ENCODE measurements at places on chromosomes 16 and 17. TPM values are rescaled to one million over a fixed set of nuclear protein-coding genes. Genes with fewer than 3 reads are reported as not detected.

The ZSWIM7 gene
- 21.6 TPM for total RNA-seq

The KCNH6 gene
- 0.06 TPM for total RNA-seq

The GALR2 gene
- not detected for total RNA-seq

The CCL5 gene
- total RNA-seq: 1.8 TPM

The ODAD4 gene
- not detected for total RNA-seq

The ST6GALNAC2 gene
- 0.82 TPM for total RNA-seq

The NDE1 gene
- 41.4 TPM for total RNA-seq

The ADAD2 gene
- 0.44 TPM for total RNA-seq

The SERPINF2 gene
- total RNA-seq: 0.49 TPM

The AANAT gene
- not detected for total RNA-seq

The ALOX15B gene
- not detected for total RNA-seq

The RRAD gene
- 2.1 TPM for total RNA-seq

The SLC16A6 gene
- 0.32 TPM for total RNA-seq

The MAP2K4 gene
- 27.3 TPM for total RNA-seq

The DPEP2 gene
- total RNA-seq: 1.4 TPM

The C16orf92 gene
- not detected for total RNA-seq

The FOXF1 gene
- 0.19 TPM for total RNA-seq

The CCDC200 gene
- total RNA-seq: not detected

The CDR2L gene
- 17.1 TPM for total RNA-seq

The CCL16 gene
- 0.65 TPM for total RNA-seq

The CDH3 gene
- not detected for total RNA-seq

The P2RX1 gene
- total RNA-seq: not detected

The ELMO3 gene
- total RNA-seq: 1.3 TPM

The STAC2 gene
- not detected for total RNA-seq

The KCNAB3 gene
- 0.49 TPM for total RNA-seq

The SPATA2L gene
- 13.0 TPM for total RNA-seq

The ATP1B2 gene
- total RNA-seq: not detected

The DPH1 gene
- 18.3 TPM for total RNA-seq

The MATCAP1 gene
- total RNA-seq: 18.3 TPM

The ANKRD13B gene
- 9.1 TPM for total RNA-seq

The RASD1 gene
- 10.0 TPM for total RNA-seq

All from bladder microvascular endothelial cell (primary cell).